GM23248 (cell line): ENCODE measurements at places on chromosomes 1 and 21.
A peak's percentile ranks its signal among the peaks of the same experiment; 100 is the strongest.

DNA sequence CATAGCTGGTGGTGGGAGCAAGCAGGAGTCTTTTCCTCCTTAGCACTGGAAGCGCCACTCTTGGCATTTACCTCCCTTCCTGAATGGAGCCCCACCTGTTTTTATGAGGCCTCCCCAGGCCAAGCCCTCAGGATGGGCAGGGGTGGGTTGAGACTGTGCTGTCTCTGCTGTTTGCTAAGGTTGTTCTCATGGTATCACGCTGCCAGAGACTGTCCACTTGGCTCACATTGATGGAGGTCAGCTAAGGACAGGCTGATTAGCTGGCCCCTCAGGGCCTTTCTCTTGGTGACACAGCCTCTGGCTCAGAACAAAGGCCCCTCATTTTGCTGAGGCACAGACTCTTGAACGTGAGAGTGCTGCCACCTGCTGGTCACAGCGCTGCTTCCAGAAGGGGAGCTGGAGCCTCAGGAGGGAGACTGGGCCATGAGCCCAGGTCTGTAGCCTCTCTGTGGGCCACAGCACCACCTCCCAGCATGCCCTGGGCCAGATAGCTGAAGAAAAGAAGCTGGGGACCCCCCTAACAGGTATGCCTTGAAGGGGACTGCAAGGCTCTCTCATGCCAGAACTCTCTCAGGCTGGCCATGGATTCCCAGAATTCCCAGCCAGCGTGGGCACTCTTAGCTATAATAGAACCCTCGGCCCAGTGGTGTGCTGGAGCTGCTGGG lies 85.6 kb downstream of the CD58 start:
- DNase-seq, result peak; percentile 89
- H3K36me3 ChIP-seq, result no peaks in the 10 kb centered on the region
- peaks cover 36% of the 10 kb centered on the region for H3K4me1 ChIP-seq
- no peak overlapping the region for H3K4me3 ChIP-seq
- H3K27ac ChIP-seq, result no peak overlapping the region

DNA sequence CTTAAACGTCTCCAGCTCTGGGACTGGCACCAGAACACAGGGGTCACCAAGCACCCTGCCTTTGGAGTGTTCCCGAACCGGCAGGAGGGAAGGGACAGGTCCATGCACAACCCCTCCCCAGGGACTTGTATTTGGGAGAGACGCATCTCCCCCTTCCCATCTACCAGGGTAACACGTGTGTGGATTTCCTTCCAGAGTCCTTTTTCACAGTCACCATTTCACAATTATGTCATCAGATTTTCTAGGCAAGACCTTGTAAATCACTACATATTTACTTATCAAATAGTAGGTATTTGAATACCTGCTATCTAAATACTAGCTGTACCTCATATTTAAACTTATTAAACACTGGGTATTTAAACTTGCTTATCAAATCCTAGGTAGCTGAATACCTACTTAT lies 57.4 kb upstream of the AJAP1 start:
- DNase-seq, result no peak
- no peak overlapping the region for H3K4me3 ChIP-seq
- no peaks in the 10 kb centered on the region for H3K4me1 ChIP-seq
- H3K27me3 ChIP-seq, result no peaks in the 10 kb centered on the region
- no peaks in the 10 kb centered on the region for H3K36me3 ChIP-seq

DNA sequence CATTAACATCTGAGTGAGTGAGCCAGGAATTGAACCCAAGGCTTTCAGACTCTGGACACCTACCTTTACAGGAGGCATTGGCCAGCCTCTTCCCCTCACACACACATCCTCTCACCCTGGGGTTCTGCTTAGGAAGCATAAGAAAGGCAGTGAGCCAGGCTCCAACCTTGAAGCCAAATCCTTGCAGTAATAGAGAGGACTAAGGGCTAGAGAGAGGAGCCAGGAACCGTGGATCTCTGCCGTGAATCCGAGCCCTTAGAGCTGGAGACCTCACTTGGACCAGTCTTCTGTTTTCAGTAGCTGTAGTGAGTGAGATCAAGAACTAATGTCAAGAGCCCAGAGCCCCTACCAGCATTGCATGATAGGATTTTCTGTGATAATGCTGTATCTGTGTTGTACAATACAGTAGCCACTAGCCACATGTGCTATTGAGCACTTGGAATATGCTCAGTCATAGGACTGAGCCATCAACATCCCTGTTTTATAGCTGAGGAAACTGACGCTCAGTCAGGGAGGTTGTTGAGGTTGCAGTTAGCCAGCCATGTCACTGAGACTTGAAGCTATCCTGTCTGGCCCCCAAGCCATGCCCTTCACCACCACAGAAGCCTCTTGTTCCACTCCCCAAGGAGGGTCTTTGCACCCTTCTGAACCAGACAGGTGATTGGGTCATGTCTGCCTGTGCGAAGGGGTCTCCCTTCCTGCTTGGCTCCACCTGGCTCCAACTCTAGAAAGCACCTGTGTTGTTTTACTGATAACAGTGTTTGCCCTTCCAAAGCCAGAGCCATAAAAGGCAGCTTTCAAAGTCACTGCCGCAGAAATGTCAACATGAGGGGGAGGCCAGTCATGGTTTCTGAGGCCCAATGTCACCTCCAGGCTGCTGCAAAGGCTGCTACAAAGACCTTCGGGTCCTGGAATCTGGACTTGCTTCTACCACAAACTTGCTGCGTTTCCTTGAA lies 101.1 kb upstream of the JUN start:
- DNase-seq, result no peak
- no peaks in the 10 kb centered on the region for H3K27me3 ChIP-seq
- H3K36me3 ChIP-seq, result no peaks in the 10 kb centered on the region
- H3K4me3 ChIP-seq, result no peak overlapping the region
- H3K4me1 ChIP-seq, result peaks cover 45% of the 10 kb centered on the region

DNA sequence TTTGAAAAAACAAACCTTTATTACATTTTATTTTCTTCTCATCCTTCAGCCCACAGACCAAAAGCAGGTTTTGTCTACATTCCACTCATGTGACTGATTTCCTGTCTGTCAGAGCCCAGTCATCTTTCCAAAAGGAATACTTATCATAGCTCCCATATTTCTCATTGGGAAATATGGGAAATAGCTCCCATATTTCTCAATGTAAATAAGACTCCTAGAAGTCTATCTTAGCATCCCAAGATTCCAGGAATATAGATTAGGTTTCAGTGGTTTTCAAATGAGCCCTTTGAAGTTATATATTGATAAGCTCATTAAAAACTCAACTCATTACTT lies 19.1 kb upstream of the NRDC start:
- H3K4me1 ChIP-seq, result peaks cover 38% of the 10 kb centered on the region
- peak overlapping the region; percentile 94 for H3K27ac ChIP-seq
- H3K27me3 ChIP-seq, result no peaks in the 10 kb centered on the region
- no peaks in the 10 kb centered on the region for H3K36me3 ChIP-seq
- peak; percentile 93 for DNase-seq

DNA sequence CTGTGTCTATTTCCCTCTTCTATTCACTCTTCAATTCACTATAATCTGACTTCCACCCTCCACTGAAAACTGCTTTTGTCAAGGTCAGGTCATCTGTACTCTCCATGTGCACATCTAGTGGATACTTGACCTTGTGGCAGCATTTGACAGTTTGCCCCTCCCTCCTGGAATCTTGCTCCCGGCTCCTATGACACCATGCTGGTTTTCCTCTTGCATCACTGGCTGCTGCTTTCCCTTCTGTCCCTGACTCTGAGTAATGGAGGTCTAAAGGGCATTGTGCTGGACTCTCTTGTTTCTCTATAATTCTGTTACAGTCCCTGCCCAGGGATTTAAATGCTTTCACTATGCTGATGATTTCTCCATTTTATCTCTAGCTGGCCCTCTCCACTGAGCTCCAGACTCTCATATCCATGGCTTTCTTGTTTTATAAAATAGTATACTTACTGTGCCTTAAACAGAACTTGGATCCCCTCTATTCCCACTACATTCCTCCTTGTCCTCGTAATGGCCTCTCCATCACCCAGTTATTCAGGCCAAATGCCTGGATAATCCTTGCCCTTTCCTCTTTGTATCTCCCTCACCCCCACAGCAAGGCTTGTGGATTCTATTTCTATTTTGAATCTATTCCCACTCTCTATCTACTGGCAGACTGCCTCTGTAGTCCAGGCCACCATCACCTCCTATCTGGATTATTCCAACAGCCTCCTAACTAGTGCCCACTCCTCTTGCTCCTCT lies 36.8 kb upstream of the PODN start:
- H3K4me1 ChIP-seq, result peaks cover 17% of the 10 kb centered on the region
- 0 out of 2 replicates have a peak, but pooled peaks cover 11% of the 10 kb centered on the region for H3K36me3 ChIP-seq
- DNase-seq, result peak; percentile 88
- no peak overlapping the region for H3K4me3 ChIP-seq

DNA sequence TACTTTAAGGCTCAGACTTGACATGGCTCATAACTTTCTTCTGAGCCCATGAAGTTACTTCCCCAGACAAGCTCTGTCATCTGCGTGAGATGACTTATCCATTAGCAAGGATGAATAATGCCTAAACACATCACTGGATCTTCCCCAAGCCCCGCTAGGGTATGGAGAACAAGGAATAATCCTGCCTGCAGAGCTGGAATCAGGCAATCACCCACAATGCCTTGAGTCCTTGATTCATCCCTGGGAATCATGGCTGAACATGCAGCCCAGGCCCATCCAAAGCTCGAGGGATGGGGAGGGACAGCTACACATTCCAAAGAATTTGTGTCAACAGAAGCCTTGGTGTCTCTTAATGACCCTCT lies 131.7 kb downstream of the PSMG1 start:
- H3K27me3 ChIP-seq, result no peaks in the 10 kb centered on the region
- peak; percentile 93 for DNase-seq
- H3K36me3 ChIP-seq, result no peaks in the 10 kb centered on the region
- no peak overlapping the region for H3K4me3 ChIP-seq
- H3K4me1 ChIP-seq, result peaks cover 16% of the 10 kb centered on the region
- peak overlapping the region; percentile 67 for H3K27ac ChIP-seq

GRCh38 chr1:6039031-6039430 lies 6.7 kb upstream of the KCNAB2 start:
- no peak overlapping the region for H3K4me3 ChIP-seq
- H3K4me1 ChIP-seq, result peaks cover 4% of the 10 kb centered on the region; the same call in 1 of the 2 replicates
- no peaks in the 10 kb centered on the region for H3K27me3 ChIP-seq
- DNase-seq, result no peak

DNA sequence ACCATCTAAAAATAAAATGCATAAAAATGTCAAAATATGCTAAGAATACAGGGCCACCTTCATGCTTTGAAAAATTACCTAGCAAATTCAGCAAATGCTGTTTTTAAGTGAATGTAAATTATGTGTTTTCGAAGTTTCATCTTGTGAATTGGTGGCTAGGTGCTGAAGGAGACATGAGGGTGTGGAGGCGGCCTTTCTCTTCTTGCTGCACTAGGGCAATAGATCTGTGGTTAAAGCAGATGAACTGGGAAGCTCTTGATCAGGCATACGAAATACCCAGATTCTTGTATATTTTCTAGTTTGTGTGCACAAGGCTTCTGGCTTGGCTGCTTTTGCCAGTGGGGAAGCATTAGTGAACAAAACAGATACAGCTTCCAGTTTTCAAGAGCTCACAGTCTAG lies 224.5 kb downstream of the ST6GALNAC3 start:
- H3K27me3 ChIP-seq, result peaks cover 6% of the 10 kb centered on the region; the same call in 1 of the 2 replicates
- no peaks in the 10 kb centered on the region for H3K36me3 ChIP-seq
- no peak overlapping the region for H3K27ac ChIP-seq
- H3K4me1 ChIP-seq, result no peaks in the 10 kb centered on the region
- H3K4me3 ChIP-seq, result no peak overlapping the region
- DNase-seq, result no peak

DNA sequence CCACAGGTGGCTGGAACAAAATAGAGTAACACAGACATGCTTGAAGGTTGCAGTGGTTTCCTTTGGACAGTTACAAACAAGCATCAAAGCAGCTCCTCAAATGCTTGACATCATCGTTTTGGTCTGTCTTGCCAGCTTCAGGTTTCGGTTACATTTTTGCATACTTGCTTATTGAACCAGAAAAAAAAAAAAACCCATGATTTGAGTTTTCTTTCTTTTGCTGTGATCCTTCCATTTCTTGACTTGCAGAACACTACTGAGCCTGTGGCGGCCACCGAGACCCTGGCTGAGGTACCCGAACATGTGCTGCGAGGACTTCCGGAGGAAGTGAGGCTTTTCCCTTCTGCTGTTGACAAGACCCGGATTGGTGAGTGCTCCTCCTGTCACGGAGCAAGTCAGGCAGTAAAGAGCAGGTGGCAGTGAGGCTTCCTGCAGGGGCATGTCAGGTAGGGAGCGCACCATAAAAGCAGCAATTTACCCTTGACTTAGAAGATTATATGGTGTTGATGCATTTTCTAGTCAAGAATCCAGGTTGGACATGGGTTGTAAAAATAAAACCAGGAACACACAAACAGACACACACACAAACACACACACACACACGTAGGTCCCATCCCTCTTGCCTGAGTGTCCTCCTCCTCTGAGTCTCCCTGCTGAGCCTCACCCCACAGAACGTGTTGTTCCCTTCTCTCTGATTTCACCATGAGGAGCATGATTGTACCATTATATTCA lies 30.9 kb downstream of the PRDM2 start:
- H3K4me1 ChIP-seq, result peaks cover 21% of the 10 kb centered on the region
- H3K4me3 ChIP-seq, result no peak overlapping the region
- H3K27ac ChIP-seq, result no peak overlapping the region
- no peak for DNase-seq
- H3K27me3 ChIP-seq, result no peaks in the 10 kb centered on the region
- no peaks in the 10 kb centered on the region for H3K36me3 ChIP-seq

DNA sequence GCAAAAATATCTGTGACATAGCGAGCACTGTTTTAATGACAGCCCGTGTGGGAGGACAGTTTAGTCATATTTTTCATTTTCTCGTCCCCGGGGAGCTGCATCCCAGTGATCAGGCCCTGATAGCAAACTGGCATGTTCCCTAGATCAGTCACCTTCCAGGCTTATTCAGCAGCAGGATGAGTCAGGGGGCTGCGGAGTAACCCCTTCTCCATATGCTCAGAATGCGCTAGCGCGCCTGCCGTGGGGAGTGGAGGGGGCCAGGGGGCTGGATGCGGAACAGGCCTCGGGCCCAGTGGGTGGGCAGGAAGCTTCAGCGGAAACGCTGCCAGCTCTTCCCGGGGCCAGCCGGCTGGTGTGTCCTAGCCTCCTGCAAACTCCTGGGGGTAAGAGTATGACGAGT lies 94.0 kb downstream of the KCND3 start:
- H3K27ac ChIP-seq, result no peak overlapping the region
- peak; percentile 27 for DNase-seq
- no peaks in the 10 kb centered on the region for H3K27me3 ChIP-seq

GRCh38 chr1:23763041-23763577 lies 15.1 kb upstream of the PITHD1 start:
- peak; percentile 29 for DNase-seq
- peaks cover 42% of the 10 kb centered on the region for H3K36me3 ChIP-seq
- H3K27ac ChIP-seq, result no peak overlapping the region
- H3K4me1 ChIP-seq, result no peaks in the 10 kb centered on the region

- no peak overlapping the region for H3K27ac ChIP-seq
- H3K27me3 ChIP-seq, result no peaks in the 10 kb centered on the region
- DNase-seq, result no peak
- H3K36me3 ChIP-seq, result peaks cover 21% of the 10 kb centered on the region
- peaks cover 16% of the 10 kb centered on the region for H3K4me1 ChIP-seq
- H3K4me3 ChIP-seq, result no peak overlapping the region
Measured at GRCh38 chr1:179923029-179923428, 31.6 kb upstream of the CEP350 start.
